GF-D8 (cell line): ENCODE measurements at places on chromosomes 7 and 10.

DNA sequence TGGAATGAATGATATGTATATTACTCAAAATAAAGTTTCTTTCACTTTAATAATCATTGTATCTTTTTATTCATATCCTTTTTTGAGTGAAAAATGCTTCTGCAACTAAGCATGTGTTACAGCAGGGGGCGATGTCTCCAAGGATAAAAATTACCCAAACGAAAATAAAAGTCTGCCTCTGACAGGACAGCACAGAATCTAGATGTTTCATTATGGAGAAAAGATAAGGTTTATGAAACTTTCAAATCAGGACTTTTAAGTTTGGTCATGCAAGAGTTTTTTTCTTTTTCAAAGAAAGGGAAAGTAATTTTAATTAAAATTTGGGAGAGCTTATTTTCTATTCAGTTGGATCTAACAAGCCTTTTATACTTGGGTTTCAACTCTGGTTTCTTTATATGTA lies 48.4 kb downstream of the TES start:
- DNase-seq: no peak

GRCh38 chr7:104010052-104010909 lies 20.8 kb upstream of the RELN start:
- no peak for DNase-seq

GRCh38 chr7:16708511-16708910 lies 45.0 kb upstream of the TSPAN13 start:
- no peak for DNase-seq

DNA sequence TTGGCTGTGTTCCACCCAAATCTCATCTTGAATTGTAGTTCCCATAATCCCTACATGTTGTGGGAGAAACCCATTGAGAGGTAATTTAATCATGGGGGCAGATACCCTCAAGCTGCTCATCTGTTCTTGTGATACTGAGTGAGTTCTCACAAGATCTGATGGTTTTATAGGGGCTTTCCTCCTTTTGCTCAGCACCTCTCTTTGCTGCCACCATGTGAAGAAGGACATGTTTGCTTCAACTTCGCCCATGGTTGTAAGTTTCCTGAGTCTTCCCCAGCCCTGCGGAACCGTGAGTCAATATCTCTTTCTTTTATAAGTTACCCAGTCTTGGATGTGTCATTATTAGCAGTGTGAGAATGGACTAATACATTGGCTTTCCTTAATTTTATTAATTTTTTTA lies 527.8 kb downstream of the MDFIC start:
- no peak for DNase-seq

DNA sequence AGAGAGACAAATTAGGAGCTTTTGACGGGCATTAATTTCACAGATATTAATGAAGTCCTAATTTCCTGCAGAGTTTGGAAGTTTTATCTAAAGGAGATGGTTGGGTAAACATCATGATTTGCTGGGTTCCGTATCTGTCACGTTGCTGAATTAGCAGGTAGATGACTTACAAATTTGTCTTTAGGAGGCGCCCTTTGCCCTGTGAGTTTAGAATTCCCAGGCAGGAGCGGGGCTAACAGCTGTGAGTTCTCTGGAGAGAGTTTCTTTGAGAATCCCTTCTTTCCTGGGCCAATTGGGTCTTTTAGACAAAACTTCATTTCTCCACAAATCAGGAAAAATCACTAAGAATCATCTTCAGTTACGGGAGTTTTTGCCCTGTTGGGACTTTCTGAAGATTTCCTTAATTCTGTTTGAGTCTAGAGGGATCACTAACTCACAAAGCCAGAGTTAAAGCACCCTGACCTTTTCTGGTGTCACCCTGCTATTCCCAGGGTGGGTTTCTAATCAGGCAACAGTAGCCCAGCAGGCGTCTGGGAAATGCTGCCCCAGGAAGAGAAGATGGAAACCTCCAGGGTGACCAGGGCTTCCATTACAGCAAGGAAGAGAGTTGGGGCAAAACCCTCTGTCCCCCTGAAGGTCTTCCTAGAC lies 63.7 kb downstream of the PRKCQ start:
- DNase-seq: no peak

GRCh38 chr10:43383204-43383971 lies 12.0 kb downstream of the FXYD4 start:
- DNase-seq: no peak

GRCh38 chr10:14659626-14660196 lies 115.0 kb downstream of the FAM107B start:
- DNase-seq: peak; percentile 39

DNA sequence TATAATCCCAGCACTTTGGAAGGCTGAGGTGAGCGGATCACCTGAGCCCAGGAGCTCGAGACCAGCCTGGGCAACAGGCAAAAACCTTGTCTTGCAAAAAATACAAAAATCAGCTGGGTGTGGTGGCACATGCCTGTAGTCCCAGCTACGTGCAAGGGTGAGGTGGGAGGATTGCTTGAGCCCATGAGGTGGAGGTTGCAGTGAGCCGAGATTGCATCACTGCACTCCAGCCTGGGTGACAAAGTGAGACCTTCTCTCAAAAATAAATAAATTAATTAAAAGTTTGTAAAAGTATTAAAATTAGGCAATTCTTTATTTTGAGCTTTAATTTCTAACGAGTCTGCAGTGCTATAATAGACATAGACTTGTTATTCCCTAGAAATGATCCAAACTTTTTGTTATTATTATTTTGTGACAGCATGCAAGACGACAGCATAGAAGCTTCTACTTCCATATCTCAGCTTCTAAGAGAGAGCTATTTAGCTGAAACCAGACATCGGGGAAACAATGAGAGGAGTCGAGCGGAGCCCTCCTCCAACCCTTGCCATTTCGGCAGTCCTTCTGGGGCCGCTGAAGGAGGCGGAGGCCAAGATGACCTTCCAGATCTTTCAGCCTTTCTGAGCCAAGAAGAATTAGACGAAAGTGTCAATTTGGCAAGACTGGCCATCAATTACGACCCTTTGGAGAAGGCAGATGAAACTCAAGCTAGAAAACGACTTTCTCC lies 11.9 kb downstream of the MYPN start:
- no peak for DNase-seq

DNA sequence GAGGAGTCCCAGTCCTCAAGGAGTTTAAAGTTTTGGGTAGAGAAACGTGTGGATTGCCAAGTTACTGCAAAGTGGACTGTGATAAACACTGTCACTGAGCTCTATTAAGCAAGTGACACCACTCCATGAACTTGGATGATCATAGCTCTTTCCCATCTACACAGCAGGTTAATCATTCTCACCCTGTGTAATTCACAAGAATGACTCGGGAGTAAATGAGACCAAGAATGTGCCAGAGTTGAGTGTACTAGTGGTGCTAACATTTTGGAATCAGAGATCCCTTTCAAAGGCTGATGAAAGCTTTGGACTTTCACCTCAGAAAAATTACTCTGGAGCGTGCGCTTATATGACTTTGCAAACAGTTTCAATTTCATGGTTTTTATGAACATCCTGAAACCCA lies 80.8 kb downstream of the RBM20 start:
- no peak for DNase-seq

GRCh38 chr7:151759591-151760042 lies 117.3 kb downstream of the PRKAG2 start:
- peak; percentile 28 for DNase-seq

DNA sequence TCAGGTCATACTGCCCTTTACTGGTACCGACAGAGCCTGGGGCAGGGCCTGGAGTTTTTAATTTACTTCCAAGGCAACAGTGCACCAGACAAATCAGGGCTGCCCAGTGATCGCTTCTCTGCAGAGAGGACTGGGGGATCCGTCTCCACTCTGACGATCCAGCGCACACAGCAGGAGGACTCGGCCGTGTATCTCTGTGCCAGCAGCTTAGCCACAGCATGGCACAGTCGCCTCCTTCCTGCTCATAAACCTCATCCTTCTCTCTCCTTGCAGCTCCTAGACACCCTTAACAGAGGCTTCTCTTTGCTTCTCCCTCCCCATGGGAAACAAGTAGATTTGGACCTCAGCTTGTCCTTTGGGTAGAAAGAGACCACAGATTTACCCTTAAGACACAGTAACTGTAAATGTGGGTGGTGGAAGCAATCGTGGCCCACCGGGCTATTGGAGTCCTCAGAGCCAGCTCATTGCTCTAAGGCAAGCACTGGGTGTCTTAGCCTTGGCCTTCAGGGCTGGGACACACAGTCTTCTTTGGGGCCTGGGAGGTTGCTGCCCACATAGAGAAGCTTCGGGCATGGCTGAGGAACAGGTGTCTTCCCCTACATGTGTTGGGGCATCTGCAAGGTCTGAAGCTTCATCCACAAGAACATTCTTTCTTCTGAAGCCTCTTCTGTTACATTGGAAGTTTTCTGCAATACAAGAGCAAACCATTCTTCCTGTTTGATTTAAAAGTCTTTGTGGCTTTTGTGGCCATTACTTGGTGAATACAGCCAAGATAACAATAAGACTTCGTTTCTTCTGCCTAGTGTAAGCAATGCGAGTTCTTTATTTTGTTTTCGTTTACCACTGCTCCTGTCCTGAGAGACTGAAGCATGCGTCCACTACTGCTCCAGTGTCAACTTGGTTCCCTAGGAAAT lies 95.5 kb upstream of the PRSS58 start:
- DNase-seq: no peak

DNA sequence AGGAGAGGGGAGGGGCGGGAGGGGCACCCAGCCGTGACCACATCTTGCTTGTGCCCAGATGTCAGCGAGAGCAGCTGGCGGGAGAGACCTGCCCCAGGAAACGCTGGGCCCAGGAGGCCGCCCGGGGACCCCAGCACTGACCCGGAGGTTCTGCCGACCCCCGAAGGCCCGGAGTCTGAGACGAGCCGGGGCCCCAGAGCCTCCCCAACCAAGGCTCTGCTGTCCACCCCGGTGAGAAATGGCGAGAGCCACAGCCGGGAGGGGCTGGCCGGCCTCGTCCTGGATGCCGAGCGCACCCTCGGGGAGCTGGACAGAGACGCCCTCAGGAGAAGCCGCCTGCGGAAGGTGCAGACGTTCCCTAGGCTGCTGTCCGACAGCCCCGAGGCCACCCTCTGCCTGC lies 25.9 kb downstream of the KNDC1 start:
- no peak for DNase-seq

GRCh38 chr7:123210986-123211385 lies 11.2 kb upstream of the SLC13A1 start:
- no peak for DNase-seq

GRCh38 chr7:114825423-114825951 lies 96.4 kb upstream of the MDFIC start:
- DNase-seq: no peak

DNA sequence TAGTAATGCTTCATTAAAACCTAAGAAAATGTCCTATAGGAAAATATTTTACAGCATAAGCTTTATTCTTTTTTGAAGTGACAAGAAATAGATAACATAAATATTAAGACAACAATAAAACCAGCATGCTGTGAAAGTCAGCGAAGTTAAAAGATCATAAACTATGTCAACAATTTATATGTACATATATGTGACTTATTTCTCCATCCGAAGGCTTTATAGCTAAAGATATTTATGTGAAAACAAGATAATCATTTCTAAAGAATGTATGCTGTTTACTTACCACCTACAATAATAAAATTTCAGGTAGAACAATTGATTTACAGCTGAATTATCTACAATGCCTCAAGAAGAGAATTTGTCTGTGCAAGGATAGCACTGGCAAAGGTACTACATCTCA lies 283.4 kb downstream of the CRPPA start:
- DNase-seq: no peak

DNA sequence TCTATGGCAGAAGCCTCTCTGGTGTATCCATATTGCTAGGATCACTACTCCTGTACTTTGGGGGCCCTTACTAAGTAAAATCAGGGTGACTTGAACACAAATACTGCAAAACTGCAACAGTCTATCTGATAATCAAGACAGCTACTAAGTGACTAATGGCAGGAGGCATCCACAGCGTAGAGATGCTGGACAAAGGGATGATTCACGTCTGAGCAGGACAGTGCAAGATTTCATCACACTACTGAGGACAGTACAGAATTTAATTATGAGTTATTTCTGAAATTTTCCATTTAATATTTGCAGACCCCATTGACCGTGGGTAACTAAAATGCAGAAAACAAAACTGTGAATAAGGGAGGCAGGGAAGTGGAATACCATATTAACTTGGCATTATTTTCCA lies 10.4 kb downstream of the CUL2 start:
- no peak for DNase-seq

- DNase-seq: no peak
Observed at GRCh38 chr10:116304923-116305322, 19.3 kb upstream of the CCDC172 start.

GRCh38 chr7:138097064-138097741 lies 20.9 kb downstream of the AKR1D1 start:
- no peak for DNase-seq

GRCh38 chr7:388023-388960 lies 98.3 kb downstream of the FOXL3 start:
- DNase-seq: no peak

DNA sequence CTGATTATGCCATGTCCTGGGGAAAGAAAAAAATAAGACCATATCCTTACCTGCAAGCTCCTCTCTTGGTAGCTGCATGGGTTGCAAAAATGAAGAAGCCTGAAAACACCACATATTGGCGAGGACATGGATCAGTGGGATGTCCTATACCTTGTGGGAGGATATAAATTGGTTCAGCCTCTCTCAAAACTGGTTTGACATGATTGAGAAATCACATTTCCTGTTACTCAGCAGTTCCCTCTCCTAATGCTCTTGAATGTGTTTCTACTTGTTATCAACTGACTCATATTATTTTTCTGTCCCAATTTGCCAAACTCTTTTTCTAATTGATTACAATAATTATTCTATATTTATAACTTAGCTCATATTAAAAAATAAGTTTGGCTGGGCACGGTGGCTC lies 380.2 kb downstream of the EXOC4 start:
- DNase-seq: peak; percentile 73

GRCh38 chr7:140242057-140243031 lies 65.6 kb upstream of the KDM7A start:
- peak; percentile 67 for DNase-seq

DNA sequence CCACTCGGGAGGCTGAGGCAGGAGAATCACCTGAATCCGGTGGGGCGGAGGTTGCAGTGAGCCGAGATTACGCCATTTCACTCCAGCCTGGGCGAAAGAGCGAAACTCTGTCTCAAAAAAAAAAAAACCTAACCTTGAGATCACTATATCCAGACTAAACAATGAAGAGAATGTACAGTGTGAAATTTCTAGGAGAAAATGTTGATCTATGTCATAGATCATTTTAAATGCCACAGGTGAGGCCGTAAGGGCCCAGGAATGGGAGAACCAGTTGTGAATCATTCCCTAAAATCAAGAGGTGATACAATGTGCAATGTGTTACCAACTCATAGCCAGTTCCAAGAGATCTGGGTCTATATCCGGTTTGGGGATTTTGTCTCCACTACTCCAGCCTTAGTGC lies 158.0 kb downstream of the CACNB2 start:
- DNase-seq: no peak

- no peak for DNase-seq
Observed at GRCh38 chr10:125562737-125563136, 120.2 kb downstream of the TEX36 start.

DNA sequence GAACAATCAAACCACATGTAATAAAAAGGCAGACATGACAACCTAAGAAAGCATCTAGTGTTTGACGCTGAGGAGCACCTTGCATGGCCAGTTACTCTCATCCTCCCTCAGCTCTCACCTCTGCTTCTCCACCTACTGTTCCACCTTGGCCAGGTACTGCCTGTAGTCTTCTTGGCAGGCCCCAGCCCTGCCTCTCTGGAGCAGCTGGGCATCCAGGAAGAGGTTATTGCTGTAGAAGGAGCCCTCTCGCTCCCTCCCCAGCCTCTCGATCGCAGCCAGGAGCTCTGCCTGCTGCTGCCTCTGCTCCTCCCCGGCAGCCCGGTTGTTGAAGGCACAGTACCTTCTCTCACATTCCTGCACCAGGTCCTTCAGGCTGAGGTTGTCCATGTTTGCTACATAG lies 9.7 kb downstream of the GIMAP5 start:
- no peak for DNase-seq

GRCh38 chr10:21069278-21069677 lies 172.2 kb upstream of the NEBL start:
- no peak for DNase-seq
